Caki2 (cell line): ENCODE measurements at places on chromosomes 2 and 18. TPM values are rescaled to one million over a fixed set of nuclear protein-coding genes. Genes with fewer than 3 reads are reported as not detected.

GRCh38 chr2:235059161-235059560, 107.3 kb downstream of the SH3BP4 start:
- no peak for DNase-seq

DNA sequence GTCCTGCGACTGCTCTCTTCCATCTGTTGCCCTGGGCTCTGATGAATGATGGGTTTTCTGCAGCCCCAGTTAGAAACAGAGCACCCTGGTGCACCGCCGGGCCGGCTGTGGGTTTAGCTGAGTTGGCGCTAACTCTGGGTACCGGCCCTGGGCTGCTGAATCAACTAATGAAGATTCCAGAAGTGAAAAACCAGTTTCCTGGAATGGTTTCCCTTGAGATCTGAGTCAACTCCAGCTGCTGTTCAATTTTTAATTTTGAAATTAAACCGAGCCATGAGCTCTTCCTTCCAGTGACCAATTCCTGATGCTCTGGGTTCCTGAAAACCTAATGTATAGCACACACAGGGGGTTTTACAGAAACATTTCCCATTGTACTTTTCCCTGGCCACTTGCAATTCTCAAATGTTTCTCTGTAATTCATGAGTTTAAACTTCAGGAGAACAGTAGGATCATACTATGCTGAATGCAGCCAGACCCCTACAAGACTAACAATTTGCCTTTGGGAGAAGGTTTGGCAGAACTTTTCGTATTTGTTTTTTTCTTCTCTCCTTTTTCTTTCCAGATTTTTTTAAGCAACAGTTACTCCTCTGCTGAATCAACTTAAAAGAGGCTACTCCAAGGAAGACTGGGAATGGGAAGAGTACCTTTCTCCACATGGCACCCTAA, 5.5 kb downstream of the COL6A3 start:
- no peak for DNase-seq

GRCh38 chr18:61209801-61210200, 123.4 kb upstream of the CDH20 start:
- DNase-seq, result no peak

DNA sequence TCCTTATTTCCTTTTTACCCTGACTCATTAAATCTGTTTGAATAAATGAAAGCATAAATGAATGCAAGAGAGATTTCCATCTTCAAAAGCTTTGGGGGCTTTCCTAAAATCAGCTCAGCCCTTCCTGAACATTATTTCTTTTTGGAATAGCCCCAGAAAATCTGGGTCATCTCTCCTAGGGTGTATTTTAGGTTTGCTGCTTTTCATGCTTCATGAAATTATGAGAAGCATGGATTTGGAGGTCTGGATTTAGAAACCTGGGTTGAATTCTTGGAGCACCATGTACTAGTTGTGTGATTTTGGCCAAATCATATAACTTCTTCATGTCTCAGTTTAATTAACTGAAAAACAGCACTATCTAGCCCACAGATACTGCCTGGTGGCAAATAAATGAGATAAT, 24.0 kb upstream of the PELI1 start:
- no peak for DNase-seq

DNA sequence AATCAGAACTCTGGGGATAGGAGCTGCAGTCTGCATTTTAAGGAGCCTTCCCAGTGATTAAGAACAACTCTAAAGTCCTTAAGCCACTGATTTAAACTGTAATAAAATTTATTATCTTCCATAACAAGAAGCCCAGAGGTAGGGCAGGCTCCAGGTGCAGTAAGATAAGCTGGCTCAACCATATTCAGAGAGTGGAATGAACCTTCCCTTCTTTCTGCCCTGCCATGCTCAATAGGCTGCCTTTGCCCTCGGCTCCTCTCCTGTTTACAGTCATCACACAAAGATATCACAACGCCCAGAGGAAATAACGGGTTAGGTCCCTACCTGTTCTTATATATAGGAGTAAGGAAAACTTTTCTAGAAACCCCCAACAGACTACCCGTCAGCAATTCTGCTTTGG, 90.5 kb upstream of the CDCA7 start:
- DNase-seq, result no peak

Gene DUSP19
- 2.6 and 10.3 TPM in 2 replicates for total RNA-seq

- no peak for DNase-seq
These were observed 56.9 kb downstream of the RBM43 start for GRCh38 chr2:151204756-151205155.

GRCh38 chr2:43534569-43534968, 61.3 kb downstream of the THADA start:
- no peak for DNase-seq
